ENCODE measurements at places on chromosomes 2 and 18.
A peak's percentile ranks its signal among the peaks of the same experiment; 100 is the strongest.

DNA sequence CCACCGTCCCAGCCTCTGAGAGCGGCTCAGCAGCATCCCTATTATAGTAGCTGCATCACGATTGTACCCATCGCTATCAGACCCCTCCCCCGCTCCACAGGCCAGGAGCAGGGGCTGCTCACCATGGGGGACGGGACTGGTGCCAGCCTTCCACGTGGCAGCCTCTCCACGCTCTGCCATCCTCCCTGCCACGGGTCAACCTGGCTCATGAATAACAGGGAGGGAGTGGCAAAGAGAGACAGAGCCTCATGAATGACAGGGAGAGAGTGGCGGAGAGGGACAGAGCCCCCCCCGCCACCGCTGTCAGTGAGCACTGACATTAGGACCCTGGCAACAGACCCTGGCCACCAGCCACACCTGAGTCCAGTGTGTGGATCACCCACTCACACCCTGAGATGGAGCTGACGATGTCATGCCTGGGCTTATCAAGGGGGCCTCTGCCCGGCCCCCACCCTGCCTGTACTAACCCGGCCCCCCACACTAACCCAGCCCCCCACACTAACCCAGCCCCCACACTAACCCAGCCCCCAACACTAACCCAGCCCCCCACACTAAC, 16.9 kb downstream of the CROCC2 start:
- no peak for DNase-seq

GRCh38 chr2:202841090-202841867, 30.3 kb downstream of the ICA1L start:
- DNase-seq: no peak

GRCh38 chr2:234679741-234680687, 183.1 kb upstream of the ARL4C start:
- no peak for DNase-seq

- DNase-seq: no peak
Observed at GRCh38 chr2:112182581-112183034, 44.4 kb downstream of the FBLN7 start.

- peak; percentile 81 for DNase-seq
Observed at GRCh38 chr2:8644605-8645175, 37.2 kb upstream of the ID2 start.
